ENCODE measurements at places on chromosomes 3 and 15. TPM values are rescaled to one million over a fixed set of nuclear protein-coding genes. Genes with fewer than 3 reads are reported as not detected.

The LEKR1 gene
- 0.24 TPM for total RNA-seq

The CPLX3 gene
- 0.48 TPM for total RNA-seq

The DPPA4 gene
- total RNA-seq = not detected

The SKOR1 gene
- 0.13 TPM for total RNA-seq

The LYZL4 gene
- total RNA-seq = not detected
